ENCODE measurements at places on chromosomes 16 and 17.

GRCh38 chr17:5361426-5361825 lies 58.0 kb downstream of the NUP88 start:
- no peak for DNase-seq

- DNase-seq, result no peak
These were observed 69.0 kb upstream of the CHMP6 start for GRCh38 chr17:80922580-80923160.

DNA sequence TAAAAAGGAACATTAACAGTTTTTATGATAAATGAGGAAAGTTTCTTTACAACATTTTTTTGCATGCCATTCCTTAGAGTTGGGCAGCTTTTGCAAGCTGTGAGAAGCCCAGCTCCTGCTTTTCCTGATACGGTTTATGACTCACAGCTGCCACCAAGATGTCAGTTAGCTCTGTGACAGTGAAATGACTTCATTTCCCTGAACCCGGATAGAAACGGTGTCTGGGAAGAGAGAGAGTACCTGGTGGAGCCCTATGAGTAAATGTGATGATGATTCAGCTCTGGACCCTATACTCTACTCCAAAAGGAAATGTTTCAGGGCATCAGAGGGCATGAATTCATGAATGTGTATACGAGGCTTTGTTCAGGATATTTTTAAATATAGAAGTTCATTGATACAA lies 366.3 kb upstream of the HSBP1 start:
- no peak for DNase-seq

- no peak for DNase-seq
These were observed 2.6 kb downstream of the ZCCHC14 start for GRCh38 chr16:87490096-87490798.

DNA sequence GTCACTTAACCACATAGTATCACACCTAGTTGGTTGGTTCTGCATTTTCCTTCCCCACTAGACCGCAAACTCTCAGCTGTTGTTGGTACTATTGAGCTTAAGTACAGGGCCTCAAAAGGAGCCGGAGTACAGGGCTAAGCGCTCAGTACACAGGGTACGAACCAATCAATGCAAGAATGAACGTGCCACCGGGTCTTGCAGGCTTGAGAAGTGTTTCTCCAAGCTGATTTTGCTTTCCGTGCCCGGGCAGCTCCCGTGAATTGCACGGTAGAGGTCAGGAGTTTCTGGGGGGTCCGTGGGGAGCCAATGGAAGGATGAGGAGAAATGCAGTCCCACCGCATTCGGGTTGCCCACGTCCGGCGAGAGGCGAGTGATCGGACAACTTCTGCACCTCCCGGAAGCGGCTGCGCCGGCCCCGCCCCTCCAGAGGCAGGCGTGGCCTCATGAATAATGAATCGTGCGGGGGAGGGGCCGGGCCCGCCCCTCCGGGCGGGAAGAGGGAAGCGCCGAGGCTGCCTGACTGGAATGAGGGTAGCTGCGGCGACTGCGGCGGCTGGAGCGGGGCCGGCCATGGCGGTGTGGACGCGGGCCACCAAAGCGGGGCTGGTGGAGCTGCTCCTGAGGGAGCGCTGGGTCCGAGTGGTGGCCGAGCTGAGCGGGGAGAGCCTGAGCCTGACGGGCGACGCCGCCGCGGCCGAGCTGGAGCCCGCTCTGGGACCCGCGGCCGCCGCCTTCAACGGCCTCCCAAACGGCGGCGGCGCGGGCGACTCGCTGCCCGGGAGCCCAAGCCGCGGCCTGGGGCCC lies at the start of gene SNTB2:
SNTB2 (plus strand) TSS at position 523 of the 804 bp plus-strand sequence; CDS start at position 526, 3 bp downstream.
- DNase-seq, result no peak

DNA sequence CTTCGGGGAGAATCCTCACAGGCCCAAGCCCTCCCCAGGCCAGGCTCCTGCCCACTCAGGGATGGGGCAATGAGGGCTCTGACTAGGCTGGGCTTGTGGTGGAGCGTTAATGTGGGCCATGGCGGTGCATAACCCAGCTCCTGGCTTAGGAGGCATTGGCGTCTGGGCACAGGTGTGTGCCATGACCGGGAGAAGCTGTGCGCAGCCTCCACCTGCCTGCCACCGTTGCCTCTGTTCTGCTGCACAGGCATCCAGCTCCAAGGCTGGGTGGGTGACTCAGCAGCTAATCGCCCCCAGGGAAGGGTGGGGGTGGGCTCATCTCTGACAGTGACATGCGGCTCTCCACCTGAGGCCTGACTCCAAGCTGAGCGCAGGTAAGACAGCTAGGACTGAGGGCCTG lies 3.5 kb upstream of the ARHGAP27 start:
- DNase-seq, result no peak

DNA sequence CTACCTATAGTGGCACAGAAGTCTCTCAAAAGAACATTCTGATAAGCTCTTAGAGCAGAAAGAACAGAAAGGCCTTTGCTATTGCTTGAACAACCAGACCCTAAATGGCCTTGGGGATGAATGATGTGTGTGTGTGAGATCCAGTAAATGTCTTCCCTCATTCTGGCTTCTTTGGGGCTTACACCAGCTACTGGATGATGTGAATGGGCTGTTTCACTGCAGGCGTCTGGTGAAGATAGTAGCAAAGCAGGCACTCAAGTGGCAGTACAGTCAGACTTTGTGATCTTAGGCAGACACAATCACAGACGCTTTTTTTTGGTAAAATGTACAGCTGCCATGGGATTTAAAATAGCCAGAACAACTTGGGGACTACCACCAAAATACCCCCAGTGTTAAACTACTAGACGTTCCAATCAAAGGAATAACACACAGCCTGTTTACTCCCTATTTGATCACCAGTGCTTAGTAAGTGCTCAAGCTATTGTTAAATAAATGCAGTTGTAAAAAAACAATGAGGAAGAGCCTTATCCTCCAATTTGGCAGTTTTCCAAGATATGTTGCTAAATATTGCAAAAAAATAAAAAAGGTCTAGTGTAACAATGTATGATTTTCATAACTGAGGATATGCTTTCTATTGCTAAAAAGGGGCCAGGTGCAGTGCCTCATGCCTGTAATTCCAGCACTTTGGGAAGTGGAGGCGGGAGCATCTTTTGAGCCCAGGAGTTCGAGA lies 17.9 kb downstream of the NDUFAB1 start:
- no peak for DNase-seq

- no peak for DNase-seq
These were observed 27.9 kb upstream of the HSBP1 start for GRCh38 chr16:83779886-83780285.

All from NCI-H187 treated with DMSO at 0.1 percent for 48 hours (cell line).